ENCODE measurements at places on chromosomes 11 and 22. TPM values are rescaled to one million over a fixed set of nuclear protein-coding genes. Genes with fewer than 3 reads are reported as not detected.

GRCh38 chr22:36850056-36850455 is 10.8 kb upstream of the NCF4 start:
- DNase-seq, result no peak

DNA sequence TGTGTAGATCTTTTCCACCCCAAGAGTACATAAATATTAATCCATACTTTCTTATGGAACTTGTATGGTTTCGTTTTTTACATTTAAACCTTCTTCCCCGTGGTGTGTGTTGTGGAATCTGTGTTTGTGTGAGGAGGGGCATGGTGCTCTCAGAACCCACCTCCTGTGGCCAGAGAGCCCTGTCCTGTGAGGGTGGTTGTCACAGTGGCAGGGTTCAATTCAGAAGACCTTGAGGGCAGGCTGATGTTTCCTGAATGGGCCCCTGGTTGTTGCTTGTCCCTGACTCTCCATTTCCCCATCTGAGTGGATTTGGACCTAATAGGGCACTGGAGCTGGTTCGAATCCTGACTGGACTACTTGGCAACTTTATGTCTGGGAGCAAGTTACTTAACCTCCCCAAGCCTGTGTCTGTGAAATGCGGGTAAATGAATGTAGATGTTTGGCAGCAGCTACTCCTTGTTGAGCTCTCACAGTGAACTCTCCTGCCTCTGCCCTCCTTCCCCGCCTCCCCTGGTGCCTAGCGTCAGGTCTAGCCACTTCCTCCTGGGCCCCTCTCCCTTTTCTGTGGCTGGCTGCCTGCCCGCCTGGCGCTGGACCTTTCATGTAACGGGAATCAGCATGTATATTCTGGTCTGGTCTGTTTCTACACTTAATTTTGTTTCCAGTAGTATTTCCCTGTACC is 7.3 kb downstream of the NEAT1 start:
- peak; percentile 91 for DNase-seq

- DNase-seq, result no peak
Observed at GRCh38 chr22:44524806-44525205, 26.8 kb upstream of the RTL6 start.

GRCh38 chr11:7910286-7910788 is 20.7 kb downstream of the OR10A6 start:
- no peak for DNase-seq

GRCh38 chr11:63813035-63813562 is at the start of gene SPINDOC:
Gene SPINDOC (plus strand): TSS chr11:63813456. CDS start chr11:63813687, 231 bp downstream.
- DNase-seq, result no peak

GRCh38 chr11:91174193-91174592 is 951.3 kb upstream of the CHORDC1 start:
- DNase-seq, result no peak

GRCh38 chr22:47448231-47449223 is 686.1 kb downstream of the TBC1D22A start:
- peak; percentile 67 for DNase-seq

DNA sequence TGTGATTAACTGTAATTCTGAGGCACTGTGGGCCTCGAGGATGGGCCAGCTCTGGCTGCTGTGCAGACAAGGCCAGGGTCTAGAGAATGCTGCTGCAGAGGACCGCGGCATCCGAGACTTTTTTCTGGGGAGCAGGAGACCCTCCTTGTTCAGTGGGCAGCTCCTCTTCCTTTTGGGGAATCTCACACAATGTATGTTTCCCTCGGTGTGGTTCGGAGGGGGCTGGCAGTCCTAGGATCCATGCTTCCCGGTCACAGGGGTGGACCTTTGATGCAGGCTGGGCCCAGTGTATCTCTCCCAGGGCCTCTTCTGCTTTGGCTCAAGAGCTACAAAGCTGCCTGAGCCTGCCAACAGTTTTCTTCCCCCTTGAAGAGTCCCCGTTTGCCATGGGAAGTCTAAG is 31.5 kb downstream of the MYEOV start:
- peak; percentile 75 for DNase-seq

DNA sequence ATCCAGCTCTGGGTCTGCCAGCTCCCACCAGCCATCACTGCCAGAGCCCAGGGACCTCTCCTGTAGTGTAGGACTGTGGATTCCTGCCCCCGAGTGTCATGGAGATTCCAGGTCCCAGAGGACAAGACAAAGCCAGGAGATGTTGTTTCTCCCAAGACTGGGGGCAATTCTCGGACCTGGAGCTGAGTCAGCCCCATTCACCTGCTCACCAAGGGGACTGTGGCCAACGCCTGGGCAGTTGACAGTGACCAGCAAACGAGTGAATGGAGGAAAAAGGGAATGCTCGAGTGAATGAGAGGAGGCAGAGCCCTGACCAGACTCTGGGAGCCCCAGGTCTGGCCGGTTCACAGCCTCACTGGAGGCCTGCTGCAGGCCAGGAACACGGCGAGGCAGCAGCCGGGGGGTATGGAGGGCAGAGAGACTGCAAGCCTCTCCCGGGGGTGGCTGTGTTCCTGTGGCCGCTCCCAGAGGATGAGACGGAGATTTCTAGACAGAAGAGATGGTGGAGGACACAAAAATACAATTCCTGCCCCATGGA is 61.3 kb upstream of the PRR5 start:
- DNase-seq, result no peak

- DNase-seq, result peak; percentile 73
Observed at GRCh38 chr11:75147875-75148263, 3.0 kb upstream of the SLCO2B1 start.

GRCh38 chr11:50267851-50268250 is 235.2 kb downstream of the OR4C45 start:
- no peak for DNase-seq

DNA sequence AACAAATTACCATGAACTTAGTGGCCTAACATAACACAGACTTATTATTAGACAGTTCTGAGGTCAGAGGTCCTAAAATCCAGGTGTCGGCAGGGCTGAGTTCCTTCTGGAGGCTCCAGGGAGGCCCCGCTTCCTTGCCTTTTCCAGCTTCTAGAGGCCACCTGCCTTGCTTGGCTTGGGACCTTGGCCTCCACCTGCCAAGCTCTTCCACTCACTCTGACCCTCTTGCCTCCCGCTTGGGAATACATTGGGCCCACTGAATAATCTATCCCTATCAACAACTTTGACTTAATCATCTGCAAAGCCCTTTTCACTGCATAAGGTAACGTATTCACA is 3.2 kb upstream of the MS4A10 start:
- peak; percentile 51 for DNase-seq

GRCh38 chr11:66224226-66224855 is 44.1 kb upstream of the RAB1B start:
- no peak for DNase-seq

DNA sequence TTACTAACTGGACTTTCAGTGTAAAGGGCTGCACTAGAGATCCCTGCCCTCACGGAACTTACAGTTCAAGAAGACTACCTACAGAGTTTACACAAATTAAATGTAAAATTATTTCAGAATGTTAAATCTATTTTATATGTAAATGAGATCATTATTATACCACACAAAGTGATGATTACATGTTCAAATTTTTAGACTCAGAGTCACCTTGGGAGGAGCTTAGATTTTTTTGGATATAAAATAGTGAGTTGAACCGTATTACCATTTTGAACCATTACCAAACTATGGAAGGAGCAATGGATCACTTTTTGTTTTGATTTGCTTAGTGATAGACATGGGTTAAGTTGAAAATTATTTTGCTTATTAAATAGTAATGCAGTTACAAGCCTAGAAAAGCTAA is 1.6 kb downstream of the IPO7 start:
- no peak for DNase-seq

GRCh38 chr11:111097191-111097590 is 148.3 kb upstream of the POU2AF2 start:
- DNase-seq, result no peak

DNA sequence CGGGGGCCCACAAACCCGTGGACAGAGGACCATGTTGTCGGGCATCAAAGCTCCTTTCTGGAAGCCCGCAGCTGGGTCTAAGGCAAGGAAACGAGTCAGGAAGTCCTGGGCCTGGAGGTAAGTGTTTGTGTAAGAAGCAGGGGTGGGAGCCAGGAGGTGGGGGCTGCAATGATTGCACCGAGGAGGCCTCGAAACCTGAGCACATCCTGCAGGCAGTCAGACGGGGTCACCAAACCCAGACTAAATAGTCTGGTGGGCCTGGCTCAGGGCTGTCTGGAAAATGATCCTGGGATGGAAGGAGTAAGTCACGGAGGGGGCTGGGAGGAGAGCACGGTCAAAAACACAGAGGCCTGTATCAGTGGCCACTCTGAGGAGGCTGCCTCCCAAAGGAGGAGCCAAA is 539.2 kb downstream of the MN1 start:
- DNase-seq, result no peak

GRCh38 chr11:134578807-134579723 is 167.0 kb upstream of the B3GAT1 start:
- peak; percentile 71 for DNase-seq

- DNase-seq, result no peak
Observed at GRCh38 chr11:103591554-103591953, 444.9 kb upstream of the DDI1 start.

- DNase-seq, result no peak
Observed at GRCh38 chr22:49946612-49947295, 13.8 kb upstream of the PIM3 start.

DNA sequence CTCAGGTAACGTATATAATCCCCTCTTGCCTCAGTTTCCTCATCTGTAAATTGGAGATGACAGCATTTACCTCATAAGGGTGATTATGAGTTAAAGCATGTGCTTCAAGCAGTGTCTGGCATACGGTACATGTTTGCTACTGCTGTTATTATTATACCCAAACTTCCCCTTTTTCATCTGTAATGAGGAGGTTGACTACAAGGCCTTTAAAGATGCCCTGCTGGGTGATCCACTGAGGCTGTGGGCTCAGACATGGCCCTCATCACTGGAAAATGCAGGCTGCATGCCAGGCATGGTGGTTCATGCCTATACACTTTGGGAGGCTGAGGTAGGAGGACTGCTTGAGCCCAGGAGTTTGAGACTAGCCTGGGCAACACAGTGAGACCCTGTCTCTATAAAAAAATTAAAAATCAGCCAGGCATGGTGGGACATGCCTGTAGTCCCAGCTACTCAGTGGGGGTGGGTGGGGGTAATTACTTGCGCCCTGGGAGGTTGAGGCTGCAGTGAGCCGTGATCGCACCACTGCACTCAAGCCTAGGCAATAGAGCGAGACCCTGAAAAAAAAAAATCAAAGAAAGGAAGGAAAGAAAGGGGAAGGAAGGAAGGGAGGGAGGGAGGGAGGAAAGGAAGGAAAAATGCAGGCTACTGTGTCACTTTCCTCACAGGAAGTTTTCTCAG is 4.3 kb downstream of the PIK3IP1 start:
- DNase-seq, result peak; percentile 12

DNA sequence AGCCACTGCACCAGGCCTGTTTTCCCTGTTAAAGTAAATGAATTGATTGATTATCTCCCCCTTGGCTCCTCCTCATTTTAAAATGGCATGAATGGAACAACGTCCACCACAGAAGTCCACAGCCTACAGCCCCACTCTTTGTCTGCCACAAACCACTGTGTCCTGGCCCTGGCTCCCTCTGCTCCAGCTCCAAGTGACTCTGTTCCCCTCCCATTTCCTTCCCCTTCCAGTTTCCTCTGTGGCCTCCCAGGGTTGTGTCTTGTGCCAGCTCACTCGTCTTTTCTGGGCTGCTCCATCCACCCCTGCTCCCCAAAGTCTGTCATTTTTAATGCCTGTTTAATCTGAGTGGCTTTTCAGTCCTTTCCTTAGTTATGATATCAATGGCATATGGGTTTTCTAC is 52.4 kb upstream of the CD5 start:
- peak; percentile 28 for DNase-seq

DNA sequence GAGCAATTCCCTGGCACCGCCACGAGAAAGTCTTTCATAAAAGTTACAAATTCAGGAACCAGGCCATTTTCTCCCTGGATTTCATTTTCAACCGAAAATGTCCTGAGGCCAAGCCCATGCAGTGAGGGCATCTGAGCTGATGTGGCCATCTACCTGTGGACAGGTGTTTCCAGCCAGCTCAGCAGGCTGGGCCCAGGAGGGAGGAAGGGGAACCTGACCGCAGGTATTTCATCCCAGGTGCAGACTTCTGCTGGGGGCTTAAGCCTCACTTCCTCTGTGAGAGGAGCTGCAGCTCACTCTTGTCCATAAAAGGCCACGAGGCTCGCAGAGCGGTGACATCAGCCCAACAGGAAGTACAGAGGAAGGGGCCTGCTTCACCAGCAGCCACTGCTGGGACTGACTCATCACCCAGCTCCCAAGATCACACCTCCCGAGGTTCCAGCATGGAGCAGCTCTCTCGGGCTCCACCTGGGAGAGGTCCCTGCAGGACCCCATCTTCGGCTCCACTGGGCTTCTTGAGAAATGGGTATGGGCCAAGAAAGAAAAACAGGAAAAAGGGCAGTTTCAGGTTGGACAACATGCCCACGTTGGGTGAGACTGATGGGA is 56.4 kb downstream of the MYH9 start:
- DNase-seq, result no peak

- no peak for DNase-seq
Observed at GRCh38 chr11:74870485-74870884, 78.4 kb downstream of the XRRA1 start.

DNA sequence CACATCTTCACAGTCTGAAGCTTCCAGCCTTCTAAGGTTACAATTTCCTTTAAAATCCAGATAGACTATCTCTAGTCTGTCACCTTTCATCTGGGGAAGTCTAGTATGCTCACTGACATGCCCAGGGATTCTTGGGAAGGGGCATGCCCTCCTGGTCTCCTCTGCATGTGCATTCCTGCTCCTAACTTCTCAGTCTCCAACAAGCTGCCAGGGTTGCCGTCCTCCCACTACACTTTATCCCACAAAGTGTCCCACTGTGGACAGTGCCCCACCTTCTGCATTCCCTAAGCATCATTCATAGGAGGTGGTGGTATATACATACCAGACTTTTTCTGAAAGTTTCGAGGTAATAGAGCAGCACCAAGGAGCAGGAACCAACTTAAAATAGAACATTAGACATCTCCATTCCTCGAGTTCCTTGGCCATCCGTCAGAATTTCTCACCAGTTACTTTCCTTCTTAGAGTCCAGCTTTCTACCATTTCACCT is 28.7 kb downstream of the EIF3F start:
- peak; percentile 5 for DNase-seq

GRCh38 chr11:131790586-131790985 is 420.2 kb downstream of the NTM start:
- DNase-seq, result no peak

The ROBO4 gene
- 70.9 TPM for total RNA-seq

The VPREB1 gene
- total RNA-seq, result not detected

The MICAL2 gene
- total RNA-seq, result 31.1 TPM

The HEPHL1 gene
- total RNA-seq, result not detected

The OOSP4A gene
- total RNA-seq, result not detected

The CSRP3 gene
- total RNA-seq, result not detected

The KDM4D gene
- 0.93 TPM for total RNA-seq

The RAB39A gene
- 4.0 TPM for total RNA-seq
